ENCODE measurements at places on chromosomes 7 and 10. TPM values are rescaled to one million over a fixed set of nuclear protein-coding genes. Genes with fewer than 3 reads are reported as not detected.

- H3K36me3 ChIP-seq = no peaks in the 10 kb centered on the region
- H3K27me3 ChIP-seq = no peaks in the 10 kb centered on the region
- DNase-seq = peak; percentile 85
- H3K4me1 ChIP-seq = peaks cover 2% of the 10 kb centered on the region
Measured at GRCh38 chr7:78176171-78176570, 377.6 kb downstream of the PHTF2 start.

DNA sequence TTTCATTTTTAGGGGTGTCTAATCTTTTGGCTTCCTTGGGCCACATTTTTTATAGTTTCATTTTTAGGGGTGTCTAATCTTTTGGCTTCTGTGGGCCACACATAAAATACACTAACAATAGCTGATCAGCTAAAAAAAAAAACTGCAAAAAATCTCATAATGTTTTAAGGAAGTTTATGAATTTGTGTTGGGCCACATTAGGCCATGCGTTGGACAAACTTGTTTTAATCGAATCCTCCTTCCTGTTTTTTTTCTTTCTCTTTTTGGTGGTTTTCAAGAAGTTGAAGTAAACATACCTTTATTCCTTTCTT, 37.4 kb downstream of the ZNRF2 start:
- H3K36me3 ChIP-seq = no peaks in the 10 kb centered on the region
- no peaks in the 10 kb centered on the region for H3K27me3 ChIP-seq

- H3K36me3 ChIP-seq = no peaks in the 10 kb centered on the region
- no peaks in the 10 kb centered on the region for H3K4me1 ChIP-seq
- DNase-seq = no peak
- no peaks in the 10 kb centered on the region for H3K27me3 ChIP-seq
- H3K4me3 ChIP-seq = no peak overlapping the region
Measured at GRCh38 chr7:52786174-52786573, 249.3 kb upstream of the POM121L12 start.

GRCh38 chr10:8790390-8790789, 735.9 kb downstream of the GATA3 start:
- no peak for DNase-seq
- no peak overlapping the region for H3K4me3 ChIP-seq
- H3K4me1 ChIP-seq = no peaks in the 10 kb centered on the region
- no peak overlapping the region for H3K27ac ChIP-seq

DNA sequence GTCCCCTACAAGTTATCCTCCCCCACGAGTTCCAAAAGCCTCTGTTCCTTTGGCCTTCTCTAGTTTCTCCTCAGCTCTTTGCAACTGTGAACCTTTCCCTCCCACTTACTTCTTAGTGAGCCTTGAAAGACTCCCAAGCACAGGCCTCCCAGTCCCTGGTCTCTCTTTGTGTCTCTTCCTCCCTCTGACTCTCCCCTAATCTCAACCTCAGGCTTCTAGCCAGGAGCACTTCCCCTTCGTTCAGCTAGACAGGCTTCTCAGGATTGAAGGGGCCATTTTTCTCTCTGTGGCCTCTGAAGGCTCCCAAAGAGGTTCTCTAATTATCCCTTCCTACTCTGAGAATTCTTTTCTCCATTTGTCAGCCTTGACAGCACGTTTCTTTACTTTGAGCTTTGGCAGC, 50.2 kb upstream of the PHYHIPL start:
- H3K36me3 ChIP-seq = no peaks in the 10 kb centered on the region
- no peak overlapping the region for H3K27ac ChIP-seq
- H3K27me3 ChIP-seq = no peaks in the 10 kb centered on the region
- H3K4me3 ChIP-seq = no peak overlapping the region
- no peaks in the 10 kb centered on the region for H3K4me1 ChIP-seq

GRCh38 chr7:76123316-76123715, 75.4 kb downstream of the MDH2 start:
- H3K4me1 ChIP-seq = no peaks in the 10 kb centered on the region
- H3K4me3 ChIP-seq = no peak overlapping the region
- no peak overlapping the region for H3K27ac ChIP-seq
- H3K27me3 ChIP-seq = no peaks in the 10 kb centered on the region
- no peaks in the 10 kb centered on the region for H3K36me3 ChIP-seq

DNA sequence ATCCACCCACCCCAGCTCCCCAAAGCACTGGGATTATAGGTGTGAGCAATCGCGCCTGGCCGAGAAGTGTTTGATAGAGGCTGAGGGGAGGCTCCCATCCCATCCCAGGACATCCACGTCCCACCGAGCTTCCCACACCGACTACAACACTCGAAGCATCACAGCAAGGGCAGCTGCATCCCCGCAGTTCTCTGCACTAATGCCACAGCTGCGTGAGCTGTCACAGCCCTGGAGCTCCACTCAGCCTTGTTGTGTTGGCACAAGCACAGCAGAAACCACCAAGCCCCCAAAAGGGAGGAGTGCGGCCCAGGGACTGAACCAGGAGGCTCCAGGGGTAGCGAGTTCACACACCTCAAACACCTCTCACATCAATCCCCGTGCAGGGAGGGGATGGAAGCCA, 121.6 kb downstream of the DIP2C start:
- no peaks in the 10 kb centered on the region for H3K36me3 ChIP-seq
- H3K27ac ChIP-seq = no peak overlapping the region
- DNase-seq = no peak
- peaks cover 63% of the 10 kb centered on the region for H3K4me1 ChIP-seq
- no peak overlapping the region for H3K4me3 ChIP-seq

GRCh38 chr10:31087851-31088250, 56.2 kb upstream of the ZNF438 start:
- H3K4me3 ChIP-seq = no peak overlapping the region
- no peaks in the 10 kb centered on the region for H3K27me3 ChIP-seq
- H3K4me1 ChIP-seq = peaks cover 4% of the 10 kb centered on the region

DNA sequence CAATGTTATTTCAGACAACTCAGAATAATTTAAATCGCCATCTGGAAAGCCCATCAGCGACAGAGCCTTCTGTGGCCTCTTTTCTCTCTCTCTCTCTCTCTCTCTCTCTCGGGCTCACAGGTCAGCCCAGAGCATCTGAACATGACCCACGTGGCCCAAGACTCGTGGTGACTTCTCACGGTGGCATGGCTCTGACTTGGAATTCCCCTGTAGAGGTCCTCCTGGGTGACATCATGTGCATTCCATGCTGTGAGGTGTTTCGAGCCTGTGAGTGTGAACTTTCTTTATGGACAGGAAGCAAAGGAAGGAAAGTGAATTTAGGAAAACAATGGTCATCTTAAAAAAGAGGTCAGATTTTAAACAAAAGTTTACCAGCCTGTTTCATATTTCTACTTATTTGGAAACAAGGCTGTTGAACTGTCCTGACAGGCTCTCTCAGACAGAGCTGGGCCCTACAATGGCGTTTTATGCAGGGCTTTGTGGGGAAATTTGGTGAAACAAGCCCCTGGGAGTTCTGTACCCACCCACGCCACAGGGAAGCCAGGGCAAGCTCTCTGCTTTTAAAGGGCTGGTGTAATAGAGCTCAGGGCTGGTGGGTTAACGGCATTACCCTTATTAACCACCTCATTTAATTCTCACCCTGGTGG, 359.7 kb upstream of the ZNF32 start:
- H3K27me3 ChIP-seq = no peaks in the 10 kb centered on the region
- peak; percentile 75 for DNase-seq
- no peaks in the 10 kb centered on the region for H3K4me1 ChIP-seq
- no peaks in the 10 kb centered on the region for H3K36me3 ChIP-seq

DNA sequence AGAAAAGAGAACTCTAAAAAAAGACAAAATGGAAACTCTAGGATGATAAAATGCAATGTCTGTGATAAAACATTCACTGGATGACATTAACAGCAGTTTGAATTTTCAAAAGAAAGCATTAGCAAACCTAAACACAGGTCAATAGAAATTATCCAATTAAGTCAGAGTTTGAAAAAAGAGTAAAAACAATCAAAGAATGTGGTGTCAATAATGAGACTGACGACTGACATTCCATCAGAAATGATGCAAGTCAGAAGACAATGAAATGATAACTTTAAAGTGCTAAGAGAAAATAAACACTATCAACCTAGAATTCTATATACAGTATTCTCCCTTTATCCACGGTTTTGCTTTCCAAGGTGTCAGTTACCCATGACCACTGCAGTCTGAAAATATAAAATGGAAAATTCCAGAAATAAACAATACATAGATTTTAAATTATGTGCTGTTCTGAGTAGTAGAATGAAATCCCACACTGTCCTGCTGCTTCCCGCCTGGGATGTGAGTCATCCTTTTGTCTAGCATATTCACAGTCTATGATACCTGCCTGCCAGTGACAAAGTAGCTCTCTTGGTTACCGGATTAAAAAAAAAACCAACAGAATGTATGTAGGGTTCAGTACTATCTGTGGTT, 38.3 kb upstream of the SFMBT2 start:
- H3K4me3 ChIP-seq = no peak overlapping the region
- H3K27me3 ChIP-seq = no peaks in the 10 kb centered on the region
- H3K4me1 ChIP-seq = no peaks in the 10 kb centered on the region

GRCh38 chr7:108094346-108094745, 35.8 kb downstream of the LAMB4 start:
- H3K36me3 ChIP-seq = no peaks in the 10 kb centered on the region
- no peak for DNase-seq
- H3K27me3 ChIP-seq = no peaks in the 10 kb centered on the region
- H3K4me1 ChIP-seq = peaks cover 44% of the 10 kb centered on the region
- no peak overlapping the region for H3K4me3 ChIP-seq
- H3K27ac ChIP-seq = peak overlapping the region; percentile 79

DNA sequence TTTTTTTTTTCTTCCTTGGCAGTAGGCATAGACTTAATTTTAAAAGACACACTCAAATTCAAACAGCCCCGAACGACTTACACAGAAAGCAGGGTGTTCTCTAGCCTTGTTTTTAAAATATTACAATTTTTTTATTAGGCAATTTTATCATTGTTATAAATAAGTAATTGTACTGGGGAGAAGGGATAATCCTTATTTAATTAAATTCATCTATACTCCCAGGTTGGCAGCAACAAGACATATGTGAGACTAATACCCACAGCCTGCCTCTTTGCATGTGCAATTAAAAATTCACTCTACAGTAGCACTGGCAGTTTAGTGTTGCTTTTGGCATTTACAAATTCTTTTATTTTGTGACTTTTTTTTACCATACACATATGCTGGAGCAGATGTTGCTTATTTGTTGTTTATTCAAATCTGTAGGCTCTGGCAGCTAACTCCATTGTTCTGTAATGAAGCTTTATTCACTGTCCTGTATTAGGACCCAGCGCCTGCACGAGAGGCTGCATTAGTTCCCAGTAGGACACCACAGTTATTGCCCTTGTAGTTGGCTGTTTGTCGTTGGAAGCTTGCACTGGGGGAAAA, 84.9 kb upstream of the PPP1R17 start:
- H3K36me3 ChIP-seq = no peaks in the 10 kb centered on the region
- H3K4me3 ChIP-seq = no peak overlapping the region
- no peaks in the 10 kb centered on the region for H3K4me1 ChIP-seq
- no peaks in the 10 kb centered on the region for H3K27me3 ChIP-seq

DNA sequence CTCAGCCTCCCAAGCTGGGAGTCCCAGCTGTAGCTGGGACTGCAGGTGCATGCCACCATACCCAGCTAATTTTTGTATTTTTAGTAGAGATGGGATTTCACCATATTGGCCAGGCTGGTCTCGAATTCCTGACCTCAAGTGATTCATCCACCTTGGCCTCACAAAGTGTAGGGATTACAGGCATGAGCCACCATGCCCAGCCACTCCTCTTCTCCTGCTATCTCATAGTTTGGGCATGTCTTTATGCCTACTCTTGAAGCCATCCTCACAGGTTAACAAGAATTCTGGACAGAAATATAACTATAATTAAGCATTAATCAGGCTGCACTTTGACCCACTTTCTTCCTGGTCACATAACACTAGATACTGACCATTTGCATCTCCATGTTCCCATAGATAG, 28.6 kb upstream of the C10orf67 start:
- H3K36me3 ChIP-seq = no peaks in the 10 kb centered on the region
- DNase-seq = no peak
- no peaks in the 10 kb centered on the region for H3K27me3 ChIP-seq
- peaks cover 10% of the 10 kb centered on the region for H3K4me1 ChIP-seq

DNA sequence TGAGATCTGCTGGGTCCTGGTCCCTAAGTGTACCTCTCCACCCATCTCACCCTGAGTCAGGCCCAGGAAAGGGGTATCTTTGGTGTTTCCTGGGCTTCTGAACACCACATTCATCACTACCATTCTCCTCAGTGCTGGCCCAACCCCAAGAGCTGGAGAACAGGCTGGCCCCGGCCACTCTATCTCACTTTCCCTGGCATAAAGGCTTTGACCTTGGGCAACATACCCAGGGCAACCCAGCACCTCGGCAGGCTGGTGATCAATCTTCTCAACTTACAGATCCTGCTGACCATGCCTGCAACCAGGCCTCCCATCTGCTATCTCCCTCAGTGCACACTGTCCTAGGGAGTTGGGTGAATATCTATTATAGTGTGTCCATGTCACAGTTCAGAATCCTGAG, 2.1 kb downstream of the VSIR start:
- H3K27ac ChIP-seq = peak overlapping the region; percentile 97
- no peaks in the 10 kb centered on the region for H3K36me3 ChIP-seq
- H3K4me1 ChIP-seq = peaks cover 97% of the 10 kb centered on the region

GRCh38 chr7:33711231-33712019, 193.9 kb upstream of the BMPER start:
- H3K4me3 ChIP-seq = no peak overlapping the region
- no peaks in the 10 kb centered on the region for H3K27me3 ChIP-seq
- H3K27ac ChIP-seq = no peak overlapping the region

DNA sequence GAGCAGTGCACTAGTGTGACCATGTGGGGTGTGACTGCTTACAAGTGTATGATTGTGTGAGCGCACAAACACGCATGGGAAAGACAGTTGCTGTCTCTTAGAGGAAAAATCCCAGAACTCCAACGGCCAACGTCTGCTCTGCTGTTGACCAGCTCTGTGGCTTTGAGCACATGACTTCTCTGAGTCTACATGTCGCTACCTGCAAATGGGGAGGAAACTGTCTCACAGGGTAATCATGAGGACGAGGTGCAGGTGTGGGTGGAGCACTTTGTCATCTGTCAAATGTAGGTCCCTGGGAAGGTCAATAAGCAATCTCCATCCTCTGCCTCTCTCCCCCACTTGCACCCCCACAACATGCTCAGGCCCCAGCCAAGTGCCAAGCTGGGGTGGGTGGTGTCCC, 31.2 kb upstream of the TLX1 start:
- DNase-seq = no peak
- H3K36me3 ChIP-seq = no peaks in the 10 kb centered on the region
- no peaks in the 10 kb centered on the region for H3K4me1 ChIP-seq
- no peaks in the 10 kb centered on the region for H3K27me3 ChIP-seq

- peaks cover 2% of the 10 kb centered on the region for H3K36me3 ChIP-seq
- H3K27ac ChIP-seq = no peak overlapping the region
- no peaks in the 10 kb centered on the region for H3K4me1 ChIP-seq
- DNase-seq = no peak
- H3K27me3 ChIP-seq = no peaks in the 10 kb centered on the region
Measured at GRCh38 chr7:7792056-7792455, 73.6 kb upstream of the RPA3 start.

The ZNF511 gene
- 32.0 TPM for total RNA-seq

The BEND7 gene
- 27.4 TPM for total RNA-seq

The UPP1 gene
- 26.8 TPM for total RNA-seq

The WEE2 gene
- not detected for total RNA-seq

The BAMBI gene
- total RNA-seq = 8.0 TPM

The SLC29A4 gene
- total RNA-seq = 4.9 TPM

The PLXDC2 gene
- total RNA-seq = 46.5 TPM

The WDR86 gene
- 5.4 TPM for total RNA-seq

The AFAP1L2 gene
- 18.5 TPM for total RNA-seq

Measured in esophagus muscularis mucosa (tissue), 4 donors.